ENCODE measurements at places on chromosomes 2 and 18.

- DNase-seq = no peak
Measured at GRCh38 chr2:64219149-64219548, 74.9 kb upstream of the PELI1 start.

DNA sequence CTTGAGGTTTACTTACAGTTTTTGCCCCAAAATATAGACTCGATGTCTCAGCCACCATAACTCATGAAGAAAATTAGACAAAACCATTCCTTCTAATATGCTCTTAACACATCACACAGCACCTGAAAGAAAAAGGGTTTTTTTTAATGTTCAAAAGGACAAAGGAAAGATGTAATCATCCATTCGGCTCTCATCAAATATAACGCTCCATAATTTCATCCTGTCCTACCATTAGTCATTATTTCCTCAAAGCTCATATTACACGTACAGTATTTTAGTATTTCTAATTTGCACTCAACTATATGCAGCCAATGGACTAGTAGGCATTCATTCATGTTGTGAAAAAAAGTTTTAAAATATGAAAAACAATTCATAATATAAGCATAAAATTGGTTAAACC, 24.8 kb downstream of the ESCO1 start:
- DNase-seq = no peak

DNA sequence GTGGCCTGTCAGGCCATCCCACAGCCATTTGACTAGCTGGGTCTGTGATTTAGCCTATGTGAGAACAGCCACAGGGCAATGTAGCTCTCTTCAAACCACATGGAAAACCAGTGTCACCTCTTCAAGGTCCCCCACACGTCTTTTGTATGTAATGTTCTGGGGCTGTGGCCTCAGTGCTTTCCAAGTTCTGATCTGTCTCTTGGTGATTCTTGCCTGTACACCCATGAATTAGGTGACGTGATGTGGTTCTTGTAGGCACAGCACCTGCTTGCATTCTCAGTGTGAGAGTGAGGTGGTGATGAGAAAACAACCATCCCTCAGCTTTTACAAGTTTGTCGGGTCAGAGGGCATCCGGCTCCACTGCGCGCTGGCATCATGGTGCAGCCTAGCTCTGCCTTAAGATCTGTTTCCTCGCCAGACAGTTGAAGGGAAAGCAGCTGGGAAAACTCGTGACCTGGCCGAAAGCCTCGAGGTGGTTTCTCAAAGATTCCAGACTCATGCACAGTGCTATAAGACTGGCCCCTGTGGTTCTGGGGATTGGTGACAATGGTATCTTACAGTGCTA, 125.8 kb downstream of the TANC1 start:
- no peak for DNase-seq

- no peak for DNase-seq
Measured at GRCh38 chr2:18454692-18455235, 105.7 kb downstream of the RDH14 start.

GRCh38 chr2:23383100-23383499, 1.9 kb upstream of the KLHL29 start:
- no peak for DNase-seq

GRCh38 chr2:236452238-236452637, 117.4 kb upstream of the ACKR3 start:
- no peak for DNase-seq

GRCh38 chr2:231001921-231002320, 6.0 kb downstream of the SPATA3 start:
- DNase-seq = no peak

DNA sequence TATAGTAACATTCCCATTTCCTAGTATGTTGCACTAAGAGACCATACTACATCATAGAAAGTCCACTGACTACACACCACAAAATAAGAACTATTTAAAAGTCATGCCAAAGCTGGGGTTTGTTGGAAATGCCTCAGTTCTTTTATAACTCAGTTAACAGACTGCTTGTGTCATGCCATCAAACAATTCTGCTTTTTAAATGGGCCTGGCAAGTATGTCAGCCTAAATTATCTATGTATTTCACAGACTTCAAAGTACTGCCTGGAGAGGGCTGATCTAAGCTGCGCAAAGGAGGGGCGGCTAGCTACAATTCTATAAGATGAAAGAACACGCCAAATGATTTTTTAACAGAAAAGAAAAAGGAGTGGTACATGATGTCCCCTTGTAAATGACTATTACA, 49.6 kb downstream of the FARSB start:
- DNase-seq = no peak

DNA sequence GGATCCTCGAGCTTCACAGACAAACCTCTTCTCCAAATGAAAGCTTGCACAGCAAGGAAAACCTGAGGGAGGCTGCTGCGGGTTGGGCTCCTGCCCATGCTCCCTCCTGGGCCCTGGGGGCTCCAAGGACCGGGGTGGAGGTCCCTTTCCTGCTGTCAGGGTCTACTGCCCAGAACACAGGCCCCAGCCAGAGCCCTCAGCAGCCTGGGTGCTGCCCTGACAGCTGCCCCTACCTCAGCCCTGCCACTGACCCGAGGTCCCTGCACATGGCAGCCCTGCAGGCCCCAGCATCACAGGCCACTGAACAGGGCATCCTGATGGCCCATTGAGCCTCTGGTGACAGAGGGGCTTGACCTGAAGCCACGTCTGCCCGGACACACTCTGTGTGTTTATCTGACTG, 41.0 kb downstream of the CROCC2 start:
- DNase-seq = no peak

GRCh38 chr2:176114120-176114929, 2.3 kb upstream of the HOXD10 start:
- DNase-seq = no peak

DNA sequence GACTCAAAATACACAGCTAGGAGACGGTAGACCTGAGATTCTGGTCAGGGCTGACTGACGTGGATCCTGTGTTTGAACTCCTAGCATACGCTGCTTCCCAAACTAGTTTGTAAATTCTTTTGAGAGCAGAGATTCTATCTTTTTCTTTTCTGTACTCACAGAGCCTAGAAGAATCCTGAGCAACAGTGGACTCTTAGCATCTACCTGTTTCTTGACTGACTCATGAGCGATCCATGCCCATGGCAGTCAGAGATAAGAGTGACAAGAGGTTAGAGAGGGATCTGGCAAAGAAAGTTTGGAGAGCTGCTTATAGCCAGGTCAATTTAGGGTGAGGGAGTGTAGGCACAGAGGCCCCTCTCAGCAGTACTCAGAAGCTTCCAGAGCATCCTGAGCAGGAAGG, 41.1 kb upstream of the PPP1CB start:
- no peak for DNase-seq

- DNase-seq = no peak
Measured at GRCh38 chr2:95052307-95052706, 26.8 kb downstream of the MAL start.

DNA sequence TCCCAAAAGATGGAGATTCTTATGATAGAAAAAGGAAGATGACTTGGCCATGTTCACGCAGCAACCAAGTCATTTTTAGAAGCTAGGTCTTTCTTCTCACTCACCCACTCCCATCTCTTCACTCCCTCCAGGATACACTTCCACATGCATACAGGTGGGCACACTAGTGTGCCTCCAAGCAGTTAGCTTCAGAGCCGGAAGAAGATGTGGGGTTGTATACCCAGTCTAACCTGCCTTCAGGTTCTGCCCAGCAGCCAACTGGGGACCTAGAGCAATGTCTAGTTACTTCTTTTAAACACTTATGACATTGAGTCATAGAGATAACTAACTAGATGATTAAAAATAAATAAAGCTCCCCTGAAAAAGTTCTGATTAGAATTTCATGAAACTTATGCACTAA, 21.8 kb upstream of the TANK start:
- no peak for DNase-seq

- DNase-seq = no peak
Measured at GRCh38 chr2:234864506-234864905, 87.3 kb upstream of the SH3BP4 start.

GRCh38 chr18:59090966-59091603, 48.6 kb upstream of the SEC11C start:
- DNase-seq = no peak

DNA sequence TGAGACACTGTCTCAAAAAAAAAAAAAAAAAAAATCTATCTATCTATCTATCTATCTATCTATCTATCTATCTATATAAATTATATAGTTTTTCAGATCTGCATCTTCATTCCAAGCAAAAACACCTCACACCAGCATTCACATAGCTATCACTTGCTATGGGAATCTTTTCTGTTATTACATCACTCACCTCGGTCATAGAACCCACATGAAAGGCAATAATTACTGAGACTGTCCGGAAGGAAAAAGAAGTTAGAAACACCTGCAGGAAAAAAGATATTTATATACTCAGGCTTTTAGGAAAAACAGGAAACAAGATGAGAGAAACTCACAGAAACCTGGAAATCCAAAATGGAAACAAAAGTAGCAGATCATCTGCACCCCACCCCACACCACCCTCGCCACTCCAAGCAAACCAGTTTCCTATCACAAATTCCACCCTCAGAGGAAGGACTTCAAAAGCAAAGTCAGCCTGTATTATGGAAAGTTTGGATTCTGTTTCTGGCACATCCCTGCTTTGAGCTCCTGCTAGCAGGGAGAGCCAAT, 21.9 kb upstream of the CCDC141 start:
- DNase-seq = no peak
